A172 (cell line): ENCODE measurements at places on chromosomes 3 and 15. TPM values are rescaled to one million over a fixed set of nuclear protein-coding genes. Genes with fewer than 3 reads are reported as not detected.

The PRTG gene
- 3.6 and 8.7 TPM in 2 replicates for total RNA-seq

DNA sequence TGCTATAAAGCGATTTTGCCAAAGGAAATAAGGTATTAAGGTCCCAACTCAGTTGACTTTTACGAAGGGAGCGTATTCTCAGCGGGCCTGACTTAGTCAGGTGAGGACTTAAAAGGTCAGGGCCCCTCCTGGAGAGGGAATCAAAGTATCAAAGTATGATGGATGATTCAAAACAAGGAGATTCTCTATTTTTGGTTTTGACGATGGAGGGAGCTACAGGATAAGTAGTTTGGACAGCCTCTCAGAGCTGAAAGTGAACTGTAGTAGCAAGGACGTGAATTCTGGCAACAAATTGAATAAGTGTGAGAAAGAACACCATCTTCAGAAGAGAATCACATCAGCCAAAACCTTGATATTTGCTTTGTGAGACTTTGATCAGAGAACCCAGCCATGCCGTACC lies 1186.5 kb downstream of the SI start:
- DNase-seq, result no peak

GRCh38 chr15:36438499-36438898 lies 140.9 kb upstream of the CDIN1 start:
- DNase-seq, result no peak

- DNase-seq, result no peak
These were observed 26.5 kb downstream of the DAPK2 start for GRCh38 chr15:64019764-64020163.

GRCh38 chr15:89206908-89207331 lies 14.5 kb downstream of the RLBP1 start:
- peak; percentile 49 for DNase-seq

The GBE1 gene
- 65.1 and 82.9 TPM in 2 replicates for total RNA-seq

The IQCF5 gene
- not detected in 2 replicates for total RNA-seq

- DNase-seq, result peak; percentile 76
These were observed 344.6 kb upstream of the DCBLD2 start for GRCh38 chr3:99246010-99246654.

DNA sequence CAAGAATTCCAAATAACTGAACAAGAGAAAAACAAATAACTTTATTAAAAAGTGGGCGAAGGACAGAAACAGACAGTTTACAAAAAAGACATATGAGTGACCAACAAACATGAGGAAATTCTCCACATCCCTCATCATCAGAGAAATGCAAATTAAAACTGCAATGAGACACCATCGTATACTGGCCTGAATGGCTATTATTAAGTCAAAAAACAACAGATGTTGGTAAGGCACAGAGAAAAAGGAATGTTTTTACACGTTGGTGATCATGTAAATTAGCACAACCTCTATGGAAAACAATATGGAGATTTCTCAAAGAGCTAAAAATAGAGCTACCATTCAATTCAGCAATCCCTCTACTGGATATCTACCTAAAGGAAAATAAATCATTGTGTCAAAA lies 1260.4 kb upstream of the ALCAM start:
- DNase-seq, result no peak

DNA sequence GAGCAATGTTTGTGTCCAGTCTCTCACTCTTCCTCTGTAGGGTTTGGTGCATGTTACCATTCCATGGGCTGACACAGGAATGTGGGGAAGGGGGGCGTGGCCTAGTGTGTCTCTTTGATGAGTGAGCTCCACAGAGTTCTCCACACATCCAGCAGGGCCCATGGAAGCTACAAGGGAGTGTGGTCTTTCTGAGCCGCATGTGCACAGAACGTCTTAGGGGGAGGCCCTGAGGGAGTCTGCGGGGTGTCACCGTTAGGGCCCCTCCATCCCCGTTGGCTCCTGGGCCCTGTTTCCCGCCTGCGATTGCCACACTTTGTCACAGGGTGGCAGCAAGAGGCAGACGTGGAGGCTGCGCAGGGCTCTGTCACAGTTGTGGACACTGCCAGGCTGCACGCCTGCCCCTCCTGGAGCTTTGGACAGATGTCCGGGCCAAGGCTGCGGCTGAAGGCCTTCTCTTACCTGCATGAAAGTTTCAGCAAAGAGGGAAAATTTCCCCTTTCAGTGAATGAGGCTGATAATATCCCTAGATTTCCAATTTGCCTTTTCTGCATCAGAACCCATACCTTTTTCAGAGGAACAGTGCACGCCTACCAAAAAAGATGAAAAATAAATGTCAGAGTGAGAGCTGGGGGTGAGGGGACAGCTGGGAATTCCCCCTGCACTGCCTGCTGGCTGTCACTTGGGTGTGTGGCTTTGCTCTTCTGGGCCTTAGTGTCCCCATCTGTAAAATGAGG lies 24.3 kb downstream of the CACNA2D3 start:
- peak; percentile 44 for DNase-seq

DNA sequence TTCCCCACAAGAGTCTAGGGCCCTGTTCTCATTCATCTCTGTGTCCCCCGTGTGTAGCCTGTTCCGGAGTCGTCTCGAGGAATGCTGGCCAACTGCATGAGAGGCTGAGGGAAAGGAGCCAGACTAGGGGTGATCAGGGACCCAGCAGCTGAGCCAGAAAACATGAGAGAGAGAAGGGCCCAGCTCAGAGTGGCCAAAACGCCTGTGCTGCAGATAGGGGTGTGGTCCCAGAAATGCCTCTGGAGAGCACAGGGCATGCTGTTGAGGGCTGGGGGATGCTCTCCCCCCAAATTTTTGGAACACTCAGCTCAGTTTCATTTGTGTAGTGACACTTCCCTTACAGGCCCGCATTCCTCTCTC lies 14.1 kb downstream of the CYP1A2 start:
- no peak for DNase-seq

- no peak for DNase-seq
These were observed 213.4 kb downstream of the ZBBX start for GRCh38 chr3:167166594-167167253.

- DNase-seq, result no peak
These were observed at the start of gene FAM131A for GRCh38 chr3:184337399-184337714. TSS of gene FAM131A (plus strand) at chr3:184337600. CDS start at chr3:184337631, 31 bp downstream.

The TRH gene
- not detected in 2 replicates for total RNA-seq

DNA sequence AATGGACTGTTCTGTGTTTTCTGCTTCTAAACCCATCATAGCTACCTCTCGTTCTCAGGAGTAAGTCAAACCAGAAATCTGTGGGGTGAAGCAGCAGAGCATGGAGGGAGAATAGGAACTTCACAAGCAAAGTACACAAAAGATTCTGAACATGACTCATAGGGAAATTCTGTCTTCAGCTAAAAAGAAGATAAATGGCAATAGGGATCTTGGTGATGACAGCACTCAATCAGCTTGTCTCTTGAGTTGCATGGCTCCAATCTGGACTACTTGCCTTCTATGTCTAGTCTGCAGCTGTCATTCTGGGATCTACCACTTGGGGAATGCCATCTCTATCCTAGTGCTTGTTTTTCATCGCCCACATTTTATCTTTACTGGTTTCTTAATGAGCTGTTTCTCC lies 13.5 kb upstream of the GRAMD1C start:
- peak; percentile 33 for DNase-seq

The CORO2B gene
- total RNA-seq, result 0.43 and 1.2 TPM in 2 replicates

GRCh38 chr3:125350597-125350996 lies 24.5 kb downstream of the ZNF148 start:
- DNase-seq, result no peak

The UROC1 gene
- total RNA-seq, result not detected in 2 replicates

DNA sequence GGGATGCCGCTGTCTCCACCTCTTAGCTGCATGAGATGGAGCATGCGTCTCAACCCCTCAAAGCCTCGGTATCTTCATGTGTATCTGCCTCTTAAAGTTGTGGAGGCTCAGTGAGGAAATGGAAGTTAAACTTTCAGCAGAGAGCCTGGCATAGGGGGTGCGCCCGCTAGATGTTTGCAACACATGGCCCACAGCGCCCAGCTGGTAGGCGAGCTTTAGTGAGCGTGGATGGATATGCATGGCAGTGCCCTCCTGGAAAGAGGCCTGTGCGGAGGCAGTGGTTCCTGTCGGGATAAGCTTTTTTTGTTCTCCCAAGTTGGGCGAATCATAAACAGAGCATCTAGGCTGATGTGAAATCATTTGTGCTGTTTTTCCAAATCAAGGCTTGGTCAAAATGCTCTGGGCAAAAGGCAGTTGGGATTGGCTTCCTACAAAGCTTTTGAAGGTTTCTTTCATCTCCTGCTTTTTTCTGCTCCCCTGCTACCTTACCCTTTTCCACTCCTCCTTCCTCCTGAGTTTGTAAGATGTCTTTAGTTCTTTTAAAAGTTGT lies 272.4 kb upstream of the TPM1 start:
- no peak for DNase-seq
